ENCODE measurements at places on chromosomes 7 and 10.

GRCh38 chr10:4503076-4503475 lies 322.9 kb upstream of the AKR1E2 start:
- no peak for DNase-seq

DNA sequence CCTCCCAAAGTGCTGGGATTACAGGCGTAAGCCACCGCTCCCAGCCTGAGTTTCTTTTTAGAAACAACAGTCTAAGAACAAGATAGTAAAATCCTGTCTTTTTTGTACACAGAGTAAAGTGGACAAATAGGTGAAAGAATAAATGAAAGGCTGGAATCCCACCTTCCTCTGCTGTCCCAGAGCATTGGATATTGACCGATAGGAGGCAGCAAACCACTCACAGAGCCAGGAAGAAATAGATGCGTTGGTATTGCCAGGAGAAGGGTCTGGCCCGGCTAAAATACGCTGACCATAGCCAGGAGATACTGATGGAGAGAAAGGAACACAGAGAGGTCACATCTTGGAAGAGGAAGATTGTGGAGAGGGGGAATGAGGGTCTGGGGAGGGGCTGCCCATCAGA lies 11.4 kb upstream of the ZNF12 start:
- DNase-seq = no peak

DNA sequence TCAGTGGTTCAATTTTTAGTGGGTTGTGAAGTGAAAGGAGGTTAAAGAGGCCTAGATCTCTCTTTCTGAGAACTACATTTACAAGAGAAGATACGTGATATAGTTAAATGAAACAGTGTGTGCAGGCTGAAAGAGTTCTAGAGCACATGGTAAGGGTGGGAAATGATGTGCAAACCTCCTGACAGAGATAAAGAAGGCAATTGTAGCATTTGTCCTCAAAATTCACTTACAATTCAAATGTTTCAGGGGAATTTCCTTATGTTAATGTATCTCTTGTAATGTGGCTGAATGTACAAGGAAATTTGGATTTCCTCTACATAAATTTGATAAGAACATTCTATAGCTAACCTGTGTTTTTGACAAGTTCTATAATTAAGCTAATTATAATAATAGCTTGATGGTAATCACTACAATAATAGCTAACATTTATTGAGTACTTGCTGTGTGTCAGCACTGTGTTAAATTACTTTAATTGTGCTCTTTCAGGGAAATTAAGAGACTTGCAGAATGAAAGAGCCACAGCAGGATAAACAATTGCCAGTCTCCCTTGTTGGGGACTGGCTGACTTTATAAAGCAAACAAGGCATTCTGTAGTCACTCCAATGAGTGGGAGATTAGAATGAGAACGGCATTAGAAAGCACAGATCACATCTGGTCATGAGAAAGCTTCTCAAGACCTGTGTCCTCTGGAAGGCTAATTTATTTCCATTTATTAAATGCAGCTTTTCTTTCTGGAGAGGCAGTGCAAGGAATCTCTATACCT lies 139.7 kb upstream of the TMEM72 start:
- no peak for DNase-seq

GRCh38 chr10:101752241-101752640 lies 23.7 kb downstream of the FGF8 start:
- no peak for DNase-seq

GRCh38 chr7:81053623-81054022 lies 134.8 kb upstream of the SEMA3C start:
- no peak for DNase-seq

DNA sequence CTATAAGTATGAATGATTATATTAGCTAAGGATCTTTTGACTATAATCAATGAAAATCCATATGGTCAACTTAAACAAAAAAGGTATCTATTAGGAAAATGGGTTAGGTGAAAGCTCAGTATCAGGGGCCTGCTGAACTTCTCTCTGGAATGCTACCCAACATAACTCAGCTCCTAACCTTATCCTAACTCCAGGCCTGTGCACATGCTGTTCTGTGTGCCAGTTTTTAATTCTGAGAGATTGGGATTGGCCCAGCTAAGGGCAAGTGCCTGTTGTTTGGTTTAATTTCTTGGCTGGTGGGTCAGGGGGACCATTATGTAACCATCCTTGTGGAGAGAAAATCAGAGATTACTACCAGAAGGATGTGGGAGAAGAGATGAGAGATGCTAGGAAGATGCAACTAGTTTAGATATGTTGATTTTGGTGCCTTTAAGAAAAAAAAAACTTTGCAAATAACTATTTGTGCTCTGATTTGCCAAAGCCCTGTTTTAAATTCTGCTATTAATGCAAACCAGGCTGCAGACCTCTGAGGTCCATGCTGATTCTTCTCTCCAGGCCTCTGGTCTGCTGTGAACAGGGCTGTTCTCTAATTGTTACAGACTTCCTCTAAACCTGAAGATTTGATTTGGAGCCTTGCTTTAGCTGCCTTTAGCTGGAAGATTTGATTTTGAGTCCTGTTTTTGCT lies 23.9 kb upstream of the HDAC9 start:
- no peak for DNase-seq

DNA sequence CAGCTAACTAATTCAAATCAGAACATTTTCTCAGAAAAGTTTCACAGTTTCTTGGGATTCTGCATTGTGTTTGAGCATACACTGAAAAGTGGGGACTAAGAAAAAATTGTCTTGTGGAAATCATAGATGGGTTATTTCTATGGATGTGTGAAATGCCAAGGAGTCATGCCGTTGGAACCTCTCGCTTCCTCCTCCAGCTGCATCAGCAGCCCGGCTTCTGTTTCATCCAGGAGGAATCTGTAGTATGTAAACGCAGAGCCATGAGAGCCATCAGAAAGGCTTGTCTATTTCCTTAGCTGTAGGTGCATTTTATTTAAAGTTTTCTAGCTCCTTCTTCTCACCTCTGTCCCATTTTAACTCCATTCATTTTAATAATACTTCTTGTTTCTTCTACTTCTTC lies 1144.1 kb downstream of the GATA3 start:
- DNase-seq = no peak

DNA sequence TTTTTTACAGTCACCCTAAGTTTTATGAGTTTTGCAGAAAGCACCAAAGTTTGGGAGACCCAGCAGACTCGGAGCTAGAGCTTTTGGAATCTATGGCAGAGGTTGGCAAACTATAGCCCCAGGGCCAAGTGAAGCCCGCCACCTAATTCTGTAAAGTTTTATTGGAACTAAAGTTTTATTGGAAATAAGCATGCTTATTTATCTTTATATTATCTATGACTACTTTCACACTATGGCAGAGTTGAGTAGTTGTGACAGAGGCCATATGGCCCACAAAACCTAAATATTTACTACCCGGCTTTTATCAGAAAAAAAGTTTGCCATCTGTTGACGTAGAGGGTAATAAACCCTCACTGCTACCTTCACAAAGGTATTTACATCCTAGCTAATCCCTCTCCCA lies 267.6 kb downstream of the GPAM start:
- no peak for DNase-seq

DNA sequence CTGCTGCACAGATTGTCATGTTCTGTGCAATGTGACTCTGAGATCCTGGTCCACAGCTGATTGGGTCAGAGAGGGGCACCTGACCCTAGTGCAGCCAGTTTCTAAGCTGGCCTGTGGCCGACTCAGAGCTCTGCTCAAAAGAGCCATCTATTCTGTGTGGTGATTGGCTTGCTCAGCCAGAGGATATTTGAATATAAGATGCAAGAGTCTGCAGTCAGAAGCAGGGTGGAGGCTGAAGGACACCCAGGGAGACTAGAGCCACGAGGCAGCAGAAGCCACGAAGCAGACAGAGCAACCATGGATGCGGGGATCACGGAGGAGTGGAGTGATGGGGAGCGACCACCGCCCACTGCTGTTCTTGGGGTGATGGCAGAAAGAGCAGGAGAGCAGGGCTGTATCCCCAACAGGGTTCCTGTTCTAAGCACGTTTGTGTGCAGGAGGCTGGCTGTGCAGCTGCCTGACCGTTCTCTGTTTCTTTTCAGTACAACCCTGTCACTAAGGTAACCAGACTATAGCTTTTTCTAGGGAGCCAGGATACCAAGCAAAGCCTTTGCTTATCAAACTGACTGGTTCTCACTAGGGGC lies 19.5 kb upstream of the RHEB start:
- no peak for DNase-seq
